SJSA1 (cell line): ENCODE measurements at places on chromosomes 5 and 9. TPM values are rescaled to one million over a fixed set of nuclear protein-coding genes. Genes with fewer than 3 reads are reported as not detected.
A peak's percentile ranks its signal among the peaks of the same experiment; 100 is the strongest.

DNA sequence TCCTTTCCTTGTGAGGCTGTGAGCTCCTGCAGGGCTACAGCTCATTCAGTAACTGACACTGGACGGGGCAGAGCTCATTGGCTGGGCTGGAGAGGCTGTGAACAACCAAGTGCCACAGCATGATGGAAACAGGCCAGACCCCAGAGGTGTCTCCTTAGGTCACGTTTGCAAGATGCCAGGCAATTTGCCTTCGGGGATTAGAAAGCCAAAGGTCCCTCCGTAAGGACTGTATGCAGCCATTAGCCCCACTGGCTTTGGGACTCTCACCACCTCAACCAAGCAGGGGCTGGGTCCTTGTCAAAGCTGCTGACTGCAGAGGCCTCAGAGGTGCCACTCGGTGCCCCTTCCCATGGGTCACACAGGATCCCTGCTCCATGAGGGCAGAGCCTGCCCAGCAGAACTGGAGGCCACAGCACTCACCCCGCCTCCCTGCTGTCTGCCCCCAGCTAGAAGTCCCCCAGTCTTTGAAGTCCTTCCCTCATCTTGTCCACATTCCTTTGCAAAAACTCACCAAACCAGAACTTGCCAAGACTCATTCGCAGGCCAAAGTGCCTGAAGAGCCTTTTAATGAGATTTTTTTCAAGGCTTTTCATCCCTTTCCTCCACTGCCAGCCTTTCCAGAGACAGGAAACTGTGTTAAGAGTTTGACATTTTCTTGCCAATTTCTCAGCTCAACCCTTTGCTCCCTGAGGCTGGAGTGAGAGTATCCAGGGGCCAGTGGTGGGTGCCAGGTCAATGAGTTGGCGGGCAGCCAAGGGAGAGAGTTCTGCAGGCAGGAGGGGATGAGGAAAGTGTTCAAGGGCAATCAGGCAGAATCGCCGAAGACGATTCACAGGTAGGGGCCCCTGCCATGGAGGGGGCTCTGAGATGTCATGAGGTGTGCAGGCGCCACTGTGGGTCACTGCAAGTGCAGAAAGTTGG lies 39.7 kb upstream of the SLC25A51 start:
- DNase-seq = peak; percentile 59

DNA sequence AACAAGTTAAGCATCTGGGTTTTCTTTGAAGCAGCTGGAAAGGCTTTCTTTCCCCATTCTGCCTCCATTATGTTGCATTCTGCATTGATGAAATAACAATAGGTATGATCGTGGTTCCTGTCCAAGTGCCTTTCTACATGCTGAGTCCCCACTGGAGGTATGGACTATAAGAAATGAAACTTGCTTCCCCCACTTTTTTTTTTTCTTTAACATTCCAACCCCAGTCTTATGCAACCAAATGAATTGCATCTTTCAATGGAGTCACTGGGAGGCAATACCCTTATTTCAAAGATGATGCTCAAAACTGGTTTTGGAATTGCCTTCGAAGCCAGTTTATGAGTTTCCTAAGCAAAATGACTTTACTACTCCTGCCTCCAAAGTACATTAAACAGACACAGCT lies 58.9 kb downstream of the ARSB start:
- DNase-seq = no peak

DNA sequence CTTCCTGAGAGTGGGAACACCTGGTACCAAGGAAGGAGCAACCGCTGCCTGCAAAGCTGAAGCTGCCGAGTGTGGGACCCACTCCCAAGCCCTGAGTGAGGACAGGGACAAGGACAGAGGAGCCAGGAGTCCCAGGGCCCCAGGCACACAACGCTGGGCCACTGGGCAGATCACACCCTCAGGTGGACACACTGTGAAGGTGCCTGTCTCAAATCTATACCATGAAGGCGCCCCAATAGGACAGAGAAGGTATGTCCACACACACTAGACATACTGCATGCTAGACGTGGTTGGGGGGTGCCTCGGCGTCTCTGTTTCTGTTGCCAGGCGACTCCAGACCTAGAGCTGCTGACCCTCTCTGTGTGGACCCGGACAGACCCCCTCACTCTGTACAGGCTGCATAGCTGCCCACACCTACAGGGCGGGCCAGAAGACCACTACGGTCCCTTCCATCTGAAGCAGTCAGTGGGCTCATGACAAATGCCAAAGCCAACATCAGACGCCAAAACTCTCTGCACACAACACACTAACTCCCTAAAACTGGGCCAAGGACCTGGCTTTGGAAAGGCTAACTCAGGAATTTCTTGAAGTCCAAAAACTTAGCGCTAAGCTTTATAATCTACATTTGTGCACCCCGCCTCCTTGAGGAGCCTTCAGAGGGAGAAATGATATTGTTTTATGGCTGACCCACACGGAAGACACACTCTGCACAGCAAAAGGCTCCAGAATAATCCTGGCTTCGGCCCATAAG lies 60.7 kb downstream of the ROR2 start:
- no peak for DNase-seq

SPAG8 gene
- 0.13 TPM in 1 of 2 replicates, not detected in the other for total RNA-seq
